Suppressor macrophage treated with lipopolysaccharide for 4 hours (primary cell): ENCODE measurements at places on chromosomes 5 and 9.

- peak; percentile 56 for DNase-seq
Observed at GRCh38 chr5:168159425-168159824, 132.0 kb upstream of the WWC1 start.

DNA sequence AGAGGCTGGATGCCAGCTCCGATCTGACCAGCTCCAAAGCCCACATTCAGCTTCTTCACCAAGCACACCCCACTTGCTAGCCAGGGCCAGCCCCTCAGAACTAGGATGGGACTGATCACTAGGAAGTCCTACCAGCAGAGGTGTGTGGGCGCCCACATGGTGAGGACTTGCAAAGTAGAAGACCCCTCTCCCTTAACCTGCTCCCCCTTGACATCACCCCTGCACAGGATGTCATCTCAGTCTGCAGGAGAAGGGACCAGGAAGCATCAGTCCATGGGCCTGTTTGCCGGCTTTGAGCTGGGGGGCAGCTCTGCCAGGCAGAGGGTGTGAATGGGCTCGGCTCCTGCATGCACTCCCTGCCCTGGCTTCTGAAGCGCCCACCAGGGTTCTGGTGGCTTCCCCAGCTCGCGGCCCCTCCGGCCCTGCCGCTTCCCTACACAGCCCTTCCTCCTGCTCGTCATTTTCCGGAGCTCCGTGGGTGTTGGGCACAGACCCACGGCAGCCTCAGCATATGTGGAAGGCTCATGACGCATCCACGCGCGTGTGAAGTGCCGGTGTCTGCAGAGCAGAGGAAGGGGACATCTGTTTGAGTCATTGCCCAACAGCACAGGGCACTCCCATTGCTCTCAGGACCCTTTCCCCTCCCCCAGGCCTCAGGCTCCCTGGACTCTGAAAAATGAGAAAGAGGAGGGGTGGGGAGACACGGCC is 3.7 kb upstream of the FAM78A start:
- peak; percentile 60 for DNase-seq

DNA sequence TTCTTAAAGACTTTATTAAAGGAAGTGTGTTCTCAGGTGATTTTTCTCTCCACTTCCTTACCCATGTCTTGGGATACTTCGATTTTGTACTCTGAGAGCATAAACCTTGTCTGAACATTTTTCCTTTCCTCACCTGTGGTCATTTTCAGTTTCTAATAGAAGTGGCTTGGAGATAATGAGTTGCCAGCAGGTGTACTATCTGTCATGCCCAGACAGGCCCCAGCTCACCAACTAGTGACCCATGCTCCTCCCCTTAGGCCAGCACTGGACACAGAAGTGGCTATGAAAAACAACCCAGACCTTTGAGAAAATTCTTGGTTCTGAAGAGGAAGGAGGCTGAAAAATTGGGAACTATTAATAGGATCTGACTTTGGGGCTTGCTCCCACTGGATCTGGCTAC is 49.2 kb upstream of the SMIM32 start:
- DNase-seq: no peak

GRCh38 chr9:74117151-74117550 is 380.0 kb upstream of the RORB start:
- DNase-seq: no peak

- DNase-seq: no peak
Observed at GRCh38 chr5:156164306-156164705, 162.7 kb upstream of the SGCD start.

DNA sequence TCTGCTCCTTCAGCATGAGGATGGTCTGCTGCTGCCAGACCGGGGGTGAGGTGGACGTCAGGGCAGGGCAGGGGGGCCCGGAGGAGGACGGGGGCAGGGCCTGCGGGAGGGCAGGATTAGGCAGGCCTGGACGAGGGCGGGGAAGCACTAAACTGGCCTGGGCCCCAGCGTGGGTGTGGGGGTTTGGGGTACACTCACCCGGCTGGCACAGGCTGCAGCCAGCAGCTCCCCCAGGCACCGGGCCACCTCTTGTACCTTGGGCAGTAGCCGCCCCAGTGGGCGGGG is 5.5 kb downstream of the SAPCD2 start:
- no peak for DNase-seq

GRCh38 chr9:135810806-135811575 is 96.4 kb downstream of the CAMSAP1 start:
- no peak for DNase-seq

DNA sequence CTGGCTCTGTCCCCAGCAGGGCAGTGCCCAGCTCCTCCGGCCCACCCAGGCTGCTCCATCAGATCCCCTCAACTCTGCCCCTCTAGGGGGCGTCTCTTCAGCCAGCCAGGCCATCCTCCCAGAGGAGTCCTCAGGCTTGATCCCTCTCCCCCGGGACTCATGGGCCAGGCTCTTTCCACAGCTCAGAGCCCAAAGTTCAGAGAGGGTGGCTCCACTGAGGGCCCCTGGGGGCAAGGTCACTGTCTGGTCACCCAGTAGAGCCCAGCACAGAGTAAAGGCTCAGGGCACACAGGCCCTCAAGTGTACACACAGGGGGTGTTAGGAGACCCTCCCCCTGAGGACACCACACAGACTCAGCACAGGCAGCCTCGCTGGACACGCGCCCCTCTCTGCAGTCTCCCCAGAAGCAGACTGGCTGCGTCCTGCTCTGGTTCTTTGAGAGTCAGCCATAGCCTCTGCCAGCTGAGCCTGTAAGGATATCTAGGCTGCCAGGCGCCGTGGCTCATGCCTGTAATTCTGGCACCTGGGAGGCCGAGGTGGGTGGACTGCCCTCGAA is 64.8 kb downstream of the PAX5 start:
- DNase-seq: no peak

DNA sequence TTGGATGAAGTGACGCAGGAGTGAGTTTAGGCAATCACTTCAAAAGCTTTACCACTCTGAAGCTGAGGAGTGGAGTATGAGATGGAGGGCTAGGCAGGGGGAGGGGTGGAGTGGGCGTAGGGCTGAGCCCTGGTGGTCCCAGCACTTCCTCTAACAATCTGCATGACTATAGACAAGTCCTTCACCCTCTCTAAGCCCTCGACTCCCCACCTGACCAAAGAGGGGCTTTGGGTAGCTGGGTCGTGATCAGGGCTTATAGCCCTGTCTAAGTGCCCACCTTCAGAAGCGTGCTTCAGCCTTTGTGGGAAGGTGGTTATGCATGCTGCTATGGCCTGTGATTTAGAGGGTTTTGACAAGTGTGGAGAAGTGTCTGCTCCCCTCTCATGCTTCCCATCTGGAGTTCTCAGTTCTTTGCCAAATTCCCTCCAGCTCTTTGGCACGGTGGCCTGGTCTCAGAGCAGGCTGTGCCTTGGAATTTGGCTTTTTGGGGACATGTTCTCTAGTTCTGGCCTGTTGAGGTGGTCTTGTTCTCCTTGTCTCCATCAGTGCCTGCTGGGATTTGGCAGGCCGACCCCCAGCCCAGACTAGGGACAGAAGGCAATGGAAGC is 53.0 kb downstream of the ACTBL2 start:
- no peak for DNase-seq

DNA sequence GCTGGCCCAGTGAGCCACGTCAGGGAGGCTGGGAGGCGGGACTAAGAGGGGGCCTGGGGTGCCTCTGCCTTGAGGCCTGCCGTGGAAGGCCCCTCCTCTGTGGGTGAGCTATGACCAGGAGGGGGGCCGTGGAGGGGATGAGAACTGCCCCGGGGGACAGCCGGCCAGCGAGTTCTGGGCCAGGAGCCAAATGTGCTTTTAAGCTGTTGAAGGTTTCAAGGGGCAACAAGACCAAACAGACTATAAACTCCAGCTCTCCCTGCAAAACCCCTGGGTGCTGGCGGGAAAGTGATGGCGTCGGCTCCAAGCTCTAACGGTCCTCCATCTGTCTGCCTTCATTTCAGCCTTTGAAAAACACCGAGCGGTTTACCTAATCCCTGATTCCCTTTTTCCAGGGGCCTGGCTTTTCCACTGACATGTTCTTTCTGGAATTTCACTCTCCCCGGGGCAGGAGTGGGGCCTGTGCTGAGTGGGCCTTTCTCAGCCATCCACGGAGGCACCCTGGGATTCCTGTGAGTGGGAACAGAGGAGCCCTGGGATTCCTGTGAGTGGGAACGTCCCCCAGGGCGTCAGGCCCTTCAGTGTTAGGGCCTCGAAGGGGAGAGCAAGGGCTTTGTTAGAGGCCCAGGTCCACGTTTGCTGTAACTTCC is 65.6 kb downstream of the COL5A1 start:
- DNase-seq: no peak

GRCh38 chr9:126058011-126058531 is 268.6 kb upstream of the MVB12B start:
- DNase-seq: no peak

- no peak for DNase-seq
Observed at GRCh38 chr9:136303825-136304416, at the start of gene CCDC187. Gene CCDC187, minus strand, starts transcription at chr9:136304094. Its CDS starts 264 bp downstream, at chr9:136303830.

- DNase-seq: no peak
Observed at GRCh38 chr5:109249126-109249525, 160.6 kb downstream of the PJA2 start.

- DNase-seq: no peak
Observed at GRCh38 chr5:138574744-138575193, 432 bp downstream of the HSPA9 start.

- DNase-seq: no peak
Observed at GRCh38 chr5:82863266-82863665, 213.9 kb downstream of the TMEM167A start.

DNA sequence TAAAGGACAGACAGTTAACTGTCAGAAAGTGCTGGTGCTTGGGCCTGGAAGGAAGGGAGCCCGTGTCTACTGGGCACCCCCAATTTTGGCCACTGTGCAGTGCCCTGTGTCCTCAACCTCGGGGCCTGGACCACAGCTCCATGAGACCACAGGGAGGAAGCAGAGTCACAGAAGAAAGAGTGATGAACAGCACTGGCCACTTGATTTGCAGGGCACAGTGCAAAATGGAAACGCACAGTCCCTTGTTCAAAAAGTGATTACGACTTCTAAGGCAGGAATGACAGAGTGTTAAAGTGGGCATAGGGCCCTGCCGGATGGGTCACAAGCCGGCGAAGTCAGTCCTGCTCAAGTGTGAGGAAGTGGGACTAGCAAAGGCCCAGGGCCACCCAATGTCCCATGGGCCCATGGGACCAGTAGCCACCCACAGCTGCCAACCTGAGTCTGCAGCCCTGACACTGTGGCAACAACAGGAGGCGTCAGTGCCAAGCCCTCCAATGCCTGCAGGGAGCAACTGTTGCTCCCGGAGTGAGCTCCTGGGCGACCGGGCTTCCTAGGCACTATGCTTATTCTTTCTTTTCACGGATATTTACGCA is 85.4 kb downstream of the ADAMTS2 start:
- DNase-seq: no peak

GRCh38 chr5:125143011-125143410 is 396.6 kb upstream of the ZNF608 start:
- DNase-seq: no peak

- DNase-seq: no peak
Observed at GRCh38 chr5:144336191-144336961, 165.7 kb downstream of the KCTD16 start.

GRCh38 chr5:91011029-91011428 is 372.1 kb downstream of the ARRDC3 start:
- DNase-seq: no peak

DNA sequence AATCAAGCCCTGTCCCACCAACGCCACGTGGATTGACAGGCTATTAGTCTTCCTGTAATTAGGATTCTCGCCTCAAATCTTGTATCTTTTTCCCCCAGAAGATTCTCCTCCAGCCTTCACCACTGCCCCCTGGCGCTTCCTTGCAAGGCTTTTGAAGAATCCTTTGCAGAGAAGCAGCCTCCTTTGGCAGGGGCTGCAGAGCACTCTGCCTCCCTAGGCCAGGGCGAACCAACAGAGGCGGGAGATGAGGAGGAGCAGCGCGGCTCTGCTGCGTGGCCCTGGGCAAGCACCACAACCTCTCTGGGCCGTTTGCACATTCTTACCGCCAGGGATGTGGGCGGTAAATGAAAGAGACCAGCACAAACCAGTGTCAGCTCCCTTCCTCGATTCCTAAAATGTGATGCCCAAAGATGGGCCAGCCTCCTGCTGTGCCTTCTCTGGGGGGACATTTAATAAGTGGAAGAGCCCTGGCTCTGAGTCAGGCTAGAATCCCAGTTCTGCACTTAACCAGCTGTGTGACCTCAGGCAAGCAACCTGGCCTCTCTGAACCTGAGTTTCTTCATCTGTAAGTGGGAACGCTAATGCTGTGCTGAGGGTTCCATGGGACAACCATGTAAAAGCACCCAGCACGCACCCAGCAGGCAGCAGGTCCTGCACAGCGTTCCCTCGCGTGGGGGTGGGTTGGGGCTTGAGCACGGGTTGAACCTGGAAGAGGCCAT is 128.6 kb downstream of the KCNIP1 start:
- no peak for DNase-seq

DNA sequence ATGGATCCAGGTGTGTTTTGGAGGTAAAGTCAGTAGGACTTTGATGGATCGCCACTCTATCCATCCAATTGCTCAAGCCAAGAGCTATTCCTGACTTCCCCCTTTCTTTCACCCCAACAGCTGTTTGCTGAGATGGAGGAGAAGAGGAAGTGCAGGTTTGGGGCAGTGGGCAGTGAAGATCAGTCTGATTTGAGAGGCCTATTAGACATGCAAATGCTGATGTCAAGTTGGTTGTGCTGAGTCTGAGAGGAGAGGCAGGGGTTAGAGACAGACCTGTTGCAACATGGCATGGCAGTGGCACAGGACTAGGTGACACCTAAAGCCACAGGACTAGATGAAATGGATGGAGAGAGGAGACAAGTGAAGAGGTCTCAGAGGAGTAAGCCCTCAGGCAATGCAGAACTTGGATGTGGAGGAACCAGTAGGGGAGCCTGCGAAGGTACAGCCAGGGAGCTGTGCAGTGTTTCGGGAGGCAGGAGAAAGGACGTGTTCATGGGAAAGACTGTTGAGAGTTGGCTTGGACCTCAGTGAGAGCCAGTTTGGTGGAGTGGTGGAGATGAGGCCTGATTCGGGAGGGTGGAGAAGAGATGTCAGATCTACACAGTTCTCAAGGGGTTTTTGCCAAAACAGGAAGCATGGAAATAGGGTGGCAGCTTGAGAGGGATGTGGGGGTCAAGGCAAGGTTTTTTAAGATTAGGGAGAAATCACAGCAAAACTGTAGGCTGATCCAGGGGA is 175.0 kb downstream of the MACROH2A1 start:
- peak; percentile 44 for DNase-seq

DNA sequence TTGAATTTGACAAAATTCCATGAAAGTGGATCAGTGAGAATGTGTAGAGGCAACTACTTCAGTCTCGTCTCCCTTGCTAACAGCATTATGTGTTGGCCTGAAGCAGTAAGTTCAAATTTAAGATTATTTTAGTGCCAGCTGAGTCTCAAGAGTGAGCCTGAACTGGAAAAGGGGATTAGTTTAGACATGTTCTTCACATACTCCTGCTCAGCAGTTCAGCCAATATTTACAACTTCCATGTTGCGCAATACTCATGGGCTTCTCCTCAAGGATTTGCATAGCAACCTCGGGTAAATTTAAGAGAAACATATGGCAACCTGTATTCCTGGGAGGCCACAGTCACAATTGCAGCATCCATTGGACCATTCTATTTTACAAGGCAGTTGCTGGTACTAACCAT is 553.8 kb downstream of the PTPRD start:
- DNase-seq: no peak

DNA sequence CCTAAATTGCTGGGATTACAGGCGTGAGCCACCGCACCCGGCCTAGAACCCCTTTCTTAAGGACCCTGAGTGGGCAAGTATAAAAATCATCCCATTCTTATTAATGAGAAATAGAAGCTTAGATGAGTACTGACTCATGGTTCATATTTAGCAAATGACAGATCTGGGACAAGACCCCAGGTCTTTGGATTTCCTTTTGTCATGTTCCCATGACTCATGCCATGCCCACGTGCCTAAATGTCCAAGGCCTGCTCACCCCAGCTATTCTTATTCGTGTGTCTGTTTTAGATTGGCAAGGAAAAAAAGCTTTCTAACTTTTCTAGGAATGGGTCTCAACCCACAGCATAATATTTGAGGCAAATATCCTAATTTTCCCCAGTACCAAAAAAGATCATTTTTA is 57.7 kb upstream of the RPS23 start:
- no peak for DNase-seq
